Activated CD4-positive, alpha-beta T cell treated with anti-CD3 and anti-CD28 coated beads, Interleukin-2, amount 10 ng/mL, durations not matched to agents 7 days and 5 days (primary cell): ENCODE measurements at places on chromosomes 12 and 14. TPM values are rescaled to one million over a fixed set of nuclear protein-coding genes. Genes with fewer than 3 reads are reported as not detected.

TMCC3 gene
- total RNA-seq = 0.23 TPM

DNA sequence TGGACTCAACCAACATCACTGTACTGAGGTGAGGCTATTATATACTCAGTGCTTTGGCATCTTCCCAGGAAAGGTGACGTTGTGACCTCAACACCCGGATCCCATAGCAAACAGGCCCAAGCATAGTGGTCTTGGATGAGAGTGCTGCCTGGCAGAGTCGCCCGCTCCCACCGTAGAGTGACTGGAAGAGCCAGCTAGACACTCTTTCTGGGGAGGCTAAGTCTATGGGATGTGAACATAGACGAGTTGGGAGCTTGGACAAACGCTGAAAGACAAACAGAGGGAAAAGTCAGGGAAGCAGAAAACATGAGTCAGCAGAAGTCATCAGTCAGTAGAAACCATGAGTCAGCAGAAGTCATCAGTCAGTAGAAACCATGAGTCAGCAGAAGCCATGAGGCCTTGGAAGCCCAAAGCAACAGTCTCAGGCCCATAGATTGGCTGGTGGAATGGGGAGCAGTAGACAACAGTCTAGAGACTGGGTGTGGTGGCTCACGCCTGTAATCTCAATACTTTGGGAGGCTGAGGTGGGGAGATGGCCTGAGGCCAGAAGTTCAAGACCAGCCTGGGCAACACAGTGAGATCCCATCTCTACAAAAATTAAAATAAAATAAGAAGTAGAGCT is 66.4 kb upstream of the MAP1LC3B2 start:
- DNase-seq = no peak

DNA sequence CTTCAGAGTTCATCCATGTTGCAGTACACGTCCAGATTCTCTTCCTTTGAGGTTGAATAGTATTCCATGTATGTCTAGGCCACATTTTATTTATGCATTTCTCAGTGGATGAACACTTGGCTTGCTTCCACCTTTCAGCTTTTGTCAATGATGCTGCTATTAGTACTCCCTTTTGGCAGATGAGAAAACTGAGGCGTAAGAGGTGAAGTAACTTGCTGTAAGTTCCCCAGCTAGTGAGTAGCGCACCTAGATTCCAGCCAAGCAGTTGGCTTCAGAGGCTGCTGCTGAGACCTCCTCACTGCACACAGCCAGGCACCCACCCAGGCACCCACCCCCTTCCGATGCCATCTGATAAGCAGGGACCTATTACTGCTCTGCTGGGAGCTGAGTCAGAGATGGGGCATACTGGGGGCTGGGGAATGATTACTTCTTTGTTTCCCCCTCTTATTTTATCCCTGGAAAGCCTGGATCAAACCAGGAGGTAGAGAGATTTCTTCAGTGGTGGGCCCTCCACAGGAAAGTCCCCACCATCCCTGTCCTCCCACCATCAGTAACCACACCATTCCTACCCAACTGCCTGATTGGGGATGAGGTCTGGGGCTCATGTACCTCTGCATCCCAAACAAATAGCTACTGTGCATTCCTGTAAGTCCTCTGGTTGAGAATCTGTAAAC is 234.6 kb downstream of the PCNX1 start:
- DNase-seq = no peak

- DNase-seq = no peak
Measured at GRCh38 chr12:11830307-11830801, 180.9 kb downstream of the ETV6 start.

DNA sequence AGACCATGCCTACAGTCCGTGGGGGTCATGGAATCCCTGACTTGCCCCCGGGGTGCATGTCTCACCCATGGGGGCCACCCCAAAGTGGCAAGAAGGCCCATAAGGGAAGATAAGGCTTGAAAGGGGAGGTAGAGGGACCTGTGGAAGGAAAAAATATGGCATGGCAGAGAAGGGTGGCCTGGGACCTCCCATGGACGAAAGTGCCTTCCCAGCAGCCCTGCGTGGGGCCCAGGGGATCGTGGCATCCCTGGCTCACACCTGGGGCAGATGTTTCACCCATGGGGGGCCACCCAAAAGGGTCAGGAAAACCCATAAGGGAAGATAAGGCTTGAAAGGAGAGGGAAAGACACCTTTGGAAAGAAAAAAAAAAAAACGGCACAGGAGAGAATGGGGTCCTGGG is 264.6 kb downstream of the ALG10 start:
- no peak for DNase-seq

DNA sequence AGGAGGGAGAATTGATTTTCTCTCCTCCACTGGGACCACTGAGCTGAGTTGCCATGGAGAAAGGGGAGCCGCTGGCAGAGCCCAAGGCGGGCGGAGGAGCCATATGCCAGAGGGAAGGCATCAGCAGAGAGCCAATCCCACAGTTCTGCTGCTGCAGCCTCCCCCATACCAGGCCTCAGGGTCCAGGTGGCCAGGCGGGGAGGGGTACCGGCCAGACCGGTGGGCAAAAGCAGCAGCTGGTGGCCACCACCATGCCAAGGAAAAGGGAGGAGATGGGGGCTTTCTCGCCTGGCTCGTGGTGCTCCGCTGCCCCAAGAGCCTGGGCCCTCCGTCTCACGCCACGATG is 72.8 kb downstream of the PITPNM2 start:
- DNase-seq = no peak

SRRM4 gene
- not detected for total RNA-seq

SPIC gene
- total RNA-seq = not detected

PRPF40B gene
- total RNA-seq = 11.7 TPM

COCH gene
- 0.33 TPM for total RNA-seq

DNA sequence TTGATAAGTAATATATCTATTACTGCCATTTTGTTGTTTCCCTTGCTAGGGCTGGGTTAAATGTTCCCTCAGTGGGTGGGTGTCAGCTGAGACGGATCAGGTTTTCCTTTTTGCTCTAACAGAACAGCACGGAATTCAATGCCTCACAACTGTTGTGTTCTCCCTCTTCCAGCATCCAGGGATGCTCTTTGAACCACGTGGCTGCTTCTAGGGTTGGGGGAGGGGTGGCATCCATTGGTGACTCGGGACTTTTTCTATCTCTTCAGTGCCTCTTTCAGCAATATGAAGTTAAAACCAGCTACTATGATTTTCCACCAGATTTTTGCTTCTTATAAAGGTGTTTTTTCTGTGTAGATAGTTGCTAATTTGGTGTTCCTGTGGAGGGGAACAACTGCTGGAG is 884.9 kb upstream of the FOXG1 start:
- DNase-seq = no peak

OSGEP gene
- 58.5 TPM for total RNA-seq

DNA sequence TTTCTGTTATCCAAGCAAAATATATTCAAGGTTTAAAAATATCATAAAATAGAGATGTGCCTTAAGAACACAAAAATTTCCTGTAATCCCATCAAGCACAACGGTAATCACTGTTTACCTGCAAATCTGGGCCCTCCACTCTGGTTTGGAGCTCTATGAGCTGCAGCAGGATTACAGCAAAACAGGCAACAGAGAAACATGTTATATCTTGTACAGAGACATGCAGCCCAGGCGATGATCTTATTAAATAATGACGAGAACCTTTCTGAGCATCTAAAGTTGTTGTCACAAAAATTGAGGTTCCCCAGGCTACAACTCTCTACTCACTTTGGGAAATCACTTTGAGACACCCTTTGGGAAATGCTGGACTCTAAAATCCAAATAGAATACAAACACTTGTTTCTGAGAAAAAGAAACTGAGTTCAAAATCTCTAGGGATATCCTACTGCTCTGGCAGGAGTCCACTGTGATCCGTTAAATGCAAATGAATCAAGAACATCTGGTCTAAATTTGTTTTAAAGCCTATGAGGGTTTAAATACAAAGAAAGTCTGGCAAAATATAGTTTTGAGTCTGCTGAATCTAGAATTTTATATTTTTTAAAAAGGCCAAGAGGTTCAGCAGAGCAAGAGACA is 36.3 kb downstream of the STON2 start:
- no peak for DNase-seq

DNA sequence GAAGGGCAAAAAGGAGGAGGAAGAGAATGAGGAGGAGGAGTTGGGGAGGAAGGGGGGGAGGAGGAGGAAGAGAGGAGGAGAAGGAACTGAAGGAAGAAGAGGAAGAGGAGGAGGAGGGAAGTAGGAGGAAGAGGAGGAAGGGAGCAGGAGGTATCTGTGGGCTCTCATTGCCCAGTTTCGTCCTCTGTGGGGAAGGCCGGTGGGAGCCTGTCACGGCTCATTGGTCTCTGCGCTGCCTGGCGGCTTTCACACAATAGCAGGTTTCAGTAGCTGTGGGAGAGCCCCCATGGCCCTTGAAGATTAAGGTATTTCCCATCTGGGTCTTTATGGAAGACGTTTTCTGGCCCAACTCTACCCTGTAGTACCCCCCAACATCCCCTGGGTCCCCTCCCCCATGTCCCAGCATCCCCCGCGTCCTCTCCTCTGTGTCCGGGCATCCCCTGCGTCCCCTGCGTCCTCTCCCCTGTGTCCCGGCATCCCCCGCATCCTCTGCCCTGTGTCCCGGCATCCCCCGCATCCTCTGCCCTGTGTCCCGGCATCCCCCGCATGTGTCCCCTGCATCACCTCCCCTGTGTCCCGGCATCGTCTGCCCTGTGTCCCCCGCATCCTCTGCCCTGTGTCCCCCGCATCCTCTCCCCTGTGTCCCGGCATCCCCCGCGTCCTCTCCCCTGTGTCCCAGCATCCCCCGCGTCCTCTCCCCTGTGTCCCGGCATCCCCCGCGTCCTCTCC is 278.2 kb upstream of the SFSWAP start:
- no peak for DNase-seq

GRCh38 chr14:69153152-69153872 is 393 bp upstream of the DCAF5 start:
- no peak for DNase-seq

DNA sequence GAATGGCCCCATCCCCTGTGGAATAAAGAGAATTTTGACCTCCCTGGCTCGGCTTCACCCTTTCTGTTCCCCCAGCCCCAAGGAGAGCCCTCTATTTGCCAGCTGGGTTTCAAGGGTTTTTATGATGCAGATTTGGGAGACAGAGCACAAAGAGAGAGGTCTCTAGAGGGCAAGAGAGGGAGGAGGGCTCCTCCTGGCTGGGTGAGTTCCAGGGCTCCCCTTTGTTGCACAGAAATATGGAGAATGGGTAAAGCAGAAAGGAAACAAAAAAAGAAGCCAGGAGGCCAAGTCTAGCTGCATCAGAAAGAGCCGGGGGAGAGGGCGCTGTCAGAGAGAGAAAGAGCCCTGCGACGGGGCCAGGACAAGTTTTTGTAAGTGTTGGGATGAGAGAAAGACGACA is 319.6 kb upstream of the RTL1 start:
- no peak for DNase-seq

CCDC175 gene
- total RNA-seq = not detected

DNA sequence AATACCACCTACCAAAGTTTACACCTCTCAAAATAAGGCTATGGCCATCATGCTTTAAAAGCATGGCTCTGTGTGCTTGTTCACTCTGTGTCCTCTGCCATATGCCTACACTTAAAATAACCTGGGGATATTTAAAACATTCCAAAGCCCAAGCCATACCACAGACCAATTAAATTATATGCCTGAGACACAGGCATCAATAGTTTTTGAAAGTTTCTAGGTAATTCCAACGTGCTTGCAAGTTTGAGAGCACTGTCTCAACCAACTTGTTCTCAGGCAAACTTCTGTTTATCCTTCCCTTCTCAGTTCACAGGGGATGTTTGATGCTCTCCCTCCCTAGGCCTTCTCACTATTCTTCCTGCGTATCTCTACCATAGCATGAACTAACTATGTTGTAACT is 3.4 kb upstream of the FRMD6 start:
- DNase-seq = no peak

DNA sequence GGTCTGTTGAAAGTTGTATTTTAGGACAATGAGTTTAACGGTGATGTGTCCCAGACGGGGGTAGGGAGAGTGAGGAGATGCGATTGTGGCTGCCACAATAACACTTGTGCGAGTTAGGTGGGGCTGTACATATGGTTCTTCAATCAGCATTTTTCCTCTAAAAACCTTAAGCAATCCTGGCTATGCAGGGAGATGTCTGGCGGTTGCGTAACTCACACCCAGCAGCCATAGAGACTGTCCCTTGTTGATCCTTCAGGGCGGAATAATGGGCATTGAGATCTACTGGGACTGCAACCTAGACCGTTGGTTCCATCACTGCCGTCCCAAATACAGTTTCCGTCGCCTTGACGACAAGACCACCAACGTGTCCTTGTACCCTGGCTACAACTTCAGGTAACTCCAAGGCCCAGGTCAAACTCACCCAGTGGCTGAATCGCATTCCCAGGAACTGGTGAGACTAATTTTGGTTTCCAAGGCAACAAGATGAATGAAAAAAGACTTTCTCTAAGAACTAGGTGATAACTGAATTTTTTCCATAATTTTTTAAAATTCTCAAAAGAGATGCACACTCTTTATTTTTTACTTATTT is 34.6 kb downstream of the P2RX7 start:
- no peak for DNase-seq

- DNase-seq = no peak
Measured at GRCh38 chr14:33996462-33996861, 45.6 kb upstream of the EGLN3 start.

- DNase-seq = peak; percentile 55
Measured at GRCh38 chr14:36070031-36070719, 106.3 kb downstream of the PTCSC3 start.

GRCh38 chr12:82361461-82361915 is 3.2 kb downstream of the METTL25 start:
- no peak for DNase-seq

CPNE8 gene
- total RNA-seq = 3.7 TPM

ALDH1L2 gene
- total RNA-seq = 0.10 TPM

P3H3 gene
- 0.40 TPM for total RNA-seq

GRCh38 chr12:3107071-3107583 is 29.9 kb downstream of the TSPAN9 start:
- DNase-seq = no peak

DNA sequence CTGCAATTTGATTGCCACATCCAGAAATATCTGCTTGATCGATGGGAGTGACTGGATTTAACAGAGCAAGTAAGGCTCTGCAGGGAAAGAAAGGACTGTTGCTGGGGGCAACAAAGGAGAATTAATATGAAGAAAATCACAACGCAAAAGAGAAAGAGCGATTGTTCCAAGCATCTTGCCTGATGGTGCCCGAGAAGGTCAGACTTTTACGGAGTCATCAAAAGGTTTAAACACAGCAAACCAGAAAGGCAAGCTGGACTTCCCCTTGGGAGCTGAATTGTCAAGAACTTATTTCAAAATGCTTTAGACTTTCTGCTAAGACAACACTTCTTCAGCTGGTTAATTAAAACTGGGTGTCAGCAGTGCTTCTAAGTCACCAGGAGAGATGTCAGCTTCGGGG is 791.5 kb downstream of the MED13L start:
- DNase-seq = no peak

DNA sequence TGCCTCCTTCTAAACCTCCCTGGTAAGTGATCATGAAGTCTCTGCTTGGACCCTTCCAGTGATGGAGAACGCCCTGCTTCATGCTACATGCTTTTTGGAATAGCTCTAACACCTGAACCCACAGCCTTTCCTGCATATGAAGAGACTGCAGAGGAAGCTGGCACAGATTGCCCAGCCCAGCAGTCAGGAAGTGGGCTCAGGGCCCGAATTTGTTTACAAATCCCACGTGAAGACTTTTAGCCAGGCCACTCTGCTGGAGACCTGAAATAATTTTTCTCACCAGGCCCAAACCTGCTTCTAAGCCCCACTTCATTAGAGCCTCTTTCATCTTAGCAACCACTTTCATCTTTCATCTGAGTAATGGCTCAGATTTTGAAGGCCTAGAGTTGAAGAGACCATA is 22.9 kb downstream of the RTN1 start:
- no peak for DNase-seq

LRCOL1 gene
- total RNA-seq = not detected
